NAMALWA (cell line): ENCODE measurements at places on chromosomes 2 and 18.
A peak's percentile ranks its signal among the peaks of the same experiment; 100 is the strongest.

DNA sequence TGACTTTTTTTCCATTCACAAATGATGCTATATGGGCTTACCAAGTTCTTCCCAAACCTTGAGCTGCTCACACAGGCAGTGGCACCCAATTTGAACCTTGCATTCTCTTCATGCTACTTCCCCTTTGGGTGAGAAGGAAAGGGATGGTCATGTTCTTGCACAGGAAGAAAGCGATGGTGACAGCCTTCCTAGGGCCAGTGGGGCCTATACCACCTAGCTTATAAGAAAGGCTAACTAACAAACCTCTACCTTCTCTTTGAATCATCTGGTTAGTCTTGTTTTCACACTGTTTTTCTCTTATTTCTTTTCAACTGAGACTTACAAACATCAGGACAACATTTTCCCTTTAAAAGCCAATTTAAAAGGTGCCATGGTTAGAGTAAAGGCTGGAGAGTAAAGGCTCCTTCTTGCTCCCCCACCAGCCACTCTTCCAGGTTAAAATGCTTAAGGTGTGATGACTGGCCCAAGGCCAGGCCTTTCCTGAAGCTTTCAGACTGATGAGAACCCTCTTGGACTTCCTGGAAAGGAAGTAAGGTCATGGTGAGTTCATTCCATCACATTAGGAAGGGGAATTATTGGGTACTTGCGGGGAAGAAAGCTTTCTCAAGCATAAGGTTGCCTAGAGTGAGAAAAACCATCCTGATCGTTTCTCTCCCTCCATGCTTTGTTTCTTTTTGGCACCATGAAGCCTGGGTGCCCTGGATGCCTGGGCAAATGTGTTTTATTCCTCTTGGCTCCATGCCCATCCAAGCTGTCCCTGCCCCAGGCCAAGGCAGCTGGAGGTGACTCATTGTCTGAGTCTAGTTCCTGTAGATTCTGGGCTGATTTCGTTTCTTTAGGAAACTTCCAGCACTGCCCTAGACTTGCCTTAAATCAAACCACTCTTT lies 41.4 kb upstream of the ITGB6 start:
- DNase-seq: no peak

DNA sequence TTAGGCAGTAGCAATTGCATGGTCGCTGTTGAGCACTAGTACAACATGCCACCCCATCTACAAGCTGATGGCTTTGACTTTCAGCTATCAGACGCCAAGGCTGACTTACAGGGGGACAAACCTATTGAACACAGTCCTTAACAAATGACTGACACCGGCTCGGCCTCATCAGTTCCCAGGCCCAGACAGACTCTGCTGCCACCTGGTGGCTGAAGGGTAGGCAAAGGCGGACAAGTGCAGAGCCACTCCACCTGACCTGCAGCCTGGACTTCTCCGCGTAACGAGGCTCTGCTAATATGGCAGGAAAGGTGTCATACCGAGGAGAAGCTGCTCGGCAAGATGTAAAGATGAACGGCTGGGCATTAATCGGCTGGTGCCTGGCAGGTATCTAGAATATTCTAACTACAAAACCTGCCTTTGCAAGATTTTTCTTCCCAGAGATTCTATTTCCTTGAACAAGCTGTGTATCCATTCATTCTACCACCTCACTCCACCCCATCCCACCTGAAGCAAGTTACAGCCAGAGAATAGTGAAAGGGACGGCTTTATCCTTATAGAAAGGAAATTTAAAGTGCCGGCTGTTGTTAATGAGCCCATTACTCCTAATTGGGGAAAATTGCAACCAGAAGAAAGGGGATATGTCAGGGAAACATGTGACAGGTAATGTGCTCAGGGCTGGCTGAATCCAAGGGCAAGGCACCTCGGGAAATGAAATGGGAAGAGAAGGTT lies 67.4 kb downstream of the STEAP3 start:
- DNase-seq: peak; percentile 77

DNA sequence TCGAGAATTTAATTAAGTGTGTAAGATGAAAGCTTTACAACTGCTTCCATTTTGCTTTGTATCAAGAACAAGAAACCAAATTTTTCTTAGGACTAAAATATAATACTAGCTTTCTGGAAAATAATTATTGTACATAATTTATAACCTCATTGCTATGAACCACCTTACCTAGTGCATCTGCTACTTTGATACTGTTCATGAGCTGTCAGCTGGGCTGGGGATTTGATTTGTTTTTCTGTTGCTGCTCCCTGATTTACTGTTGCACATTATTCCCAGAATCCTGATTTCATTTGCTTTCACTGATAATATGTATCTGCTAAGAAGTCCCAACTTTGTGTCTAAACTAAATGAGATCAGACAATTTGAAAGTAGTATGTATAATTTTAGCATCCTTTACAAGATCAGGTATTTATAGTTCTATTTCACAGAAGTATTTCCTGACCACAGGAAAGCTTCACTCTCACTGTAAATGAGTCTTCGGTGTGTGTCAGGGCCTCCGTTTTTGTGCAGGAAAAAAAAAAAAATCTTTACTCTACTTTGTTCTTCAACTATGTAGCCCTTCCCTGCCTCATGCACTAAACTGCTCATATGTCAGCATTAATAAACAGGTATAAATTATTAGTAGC lies 105.6 kb upstream of the CCDC150 start:
- no peak for DNase-seq

DNA sequence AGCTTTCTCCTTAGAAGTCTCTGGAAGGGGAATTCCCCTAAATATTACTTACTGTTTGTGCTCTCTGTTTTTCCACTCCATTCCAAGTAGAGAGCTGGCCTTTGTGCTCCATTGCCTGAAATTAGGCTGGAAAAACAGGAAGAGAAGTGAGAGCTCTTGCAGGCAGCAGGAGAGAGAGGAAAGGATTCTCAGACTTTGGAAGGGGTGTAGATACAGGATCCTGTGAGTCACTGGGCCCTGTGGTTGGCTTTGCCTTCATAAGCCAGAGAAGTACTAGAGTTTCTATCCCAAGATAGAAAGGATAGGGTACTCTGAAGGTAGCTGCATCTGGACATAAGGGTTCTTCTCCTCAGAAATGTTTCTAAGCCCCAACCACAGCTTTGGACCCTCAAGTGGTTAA lies 188.9 kb downstream of the CMPK2 start:
- DNase-seq: no peak

DNA sequence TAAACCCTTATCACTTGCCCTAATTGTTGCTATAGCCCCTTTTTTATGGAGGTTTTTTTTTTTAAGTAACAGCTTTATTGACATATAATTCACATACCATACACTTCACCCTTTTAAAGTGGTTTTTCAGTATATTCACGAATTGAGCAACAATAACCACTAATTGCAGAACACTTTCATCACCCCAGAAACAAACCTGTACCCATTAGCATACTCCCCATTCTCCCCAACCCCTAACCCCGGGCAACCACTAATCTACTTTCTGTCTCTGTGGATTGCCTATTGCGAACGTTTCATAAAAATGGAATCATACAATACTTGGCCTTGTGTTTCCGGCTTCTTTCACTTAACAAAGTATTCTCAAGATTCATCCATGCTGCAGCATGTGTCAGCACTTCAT lies 213.6 kb downstream of the ATAD2B start:
- DNase-seq: no peak

GRCh38 chr2:217826520-217826919 lies 176.3 kb downstream of the TNS1 start:
- no peak for DNase-seq

GRCh38 chr2:20052229-20052851 lies 912 bp upstream of the LAPTM4A start:
- DNase-seq: no peak

DNA sequence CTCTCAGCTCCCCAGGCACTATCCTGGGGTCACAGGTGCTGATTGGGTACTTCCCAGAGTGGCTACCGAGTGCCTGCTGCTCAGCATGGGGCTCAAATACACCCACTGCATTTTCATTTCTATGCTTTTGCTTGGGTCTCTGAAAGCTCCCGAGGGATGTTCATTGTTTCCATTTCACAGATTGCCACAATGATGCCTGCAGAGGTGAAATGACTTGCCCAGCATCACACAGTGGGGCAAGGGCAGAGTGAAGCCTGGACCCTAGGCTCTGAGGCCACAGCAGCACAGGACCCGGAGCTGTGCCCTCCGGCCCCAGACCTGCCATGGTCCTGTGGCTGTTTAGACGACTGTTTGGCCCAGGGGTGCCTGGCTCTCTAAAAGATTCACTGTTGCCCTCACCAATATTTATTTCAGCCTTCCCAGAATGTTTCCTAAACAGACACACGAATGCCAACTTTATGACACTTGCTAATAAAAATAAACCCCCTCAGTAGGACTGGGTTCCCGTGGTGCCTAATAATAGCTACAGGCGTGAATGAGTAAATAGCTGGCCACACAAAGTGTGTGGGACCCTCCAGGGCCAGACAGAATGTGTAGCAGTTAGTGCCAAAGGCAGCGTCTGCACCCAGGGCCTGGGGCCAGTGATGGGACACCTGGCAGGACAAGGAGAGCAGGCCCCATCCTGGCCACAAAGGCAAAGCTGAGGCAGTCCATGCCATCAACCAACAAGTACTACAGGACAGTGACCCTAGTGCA lies 11.5 kb upstream of the ST8SIA5 start:
- no peak for DNase-seq

GRCh38 chr18:13414521-13414920 lies 196.0 kb downstream of the LDLRAD4 start:
- no peak for DNase-seq

- no peak for DNase-seq
These were observed 174.4 kb downstream of the SEPTIN10 start for GRCh38 chr2:109439390-109439786.

DNA sequence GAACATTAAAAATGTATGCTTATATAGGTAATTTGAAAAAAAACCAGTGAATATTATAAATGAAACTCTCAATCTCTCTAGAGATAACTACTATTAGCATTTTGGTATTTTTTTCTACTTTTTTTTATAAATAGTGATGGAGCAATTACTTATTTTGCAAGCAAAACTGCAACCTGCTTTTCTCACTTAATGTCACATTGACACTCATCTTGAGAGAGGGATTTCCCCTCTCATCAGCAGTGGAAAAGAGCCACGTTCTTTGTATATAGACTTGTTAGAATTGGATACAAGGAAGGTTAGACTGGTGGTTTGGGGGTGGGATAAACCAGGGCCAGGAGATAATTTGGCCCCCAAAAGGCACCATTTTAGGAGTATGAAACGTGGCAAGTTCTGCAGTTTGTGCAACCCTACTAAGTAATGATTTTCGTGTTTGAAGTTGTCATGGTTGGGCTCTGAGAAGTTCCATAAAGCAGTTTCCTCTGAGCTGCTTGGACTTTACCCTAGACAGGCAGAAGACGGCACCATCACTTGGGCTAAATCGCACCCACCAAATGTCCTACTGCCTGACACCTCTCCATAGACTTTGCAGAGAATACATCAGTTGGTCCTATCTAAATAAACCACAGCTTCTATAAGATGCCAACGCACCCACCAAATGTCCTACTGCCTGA lies 194.0 kb downstream of the ACTR3 start:
- DNase-seq: no peak

DNA sequence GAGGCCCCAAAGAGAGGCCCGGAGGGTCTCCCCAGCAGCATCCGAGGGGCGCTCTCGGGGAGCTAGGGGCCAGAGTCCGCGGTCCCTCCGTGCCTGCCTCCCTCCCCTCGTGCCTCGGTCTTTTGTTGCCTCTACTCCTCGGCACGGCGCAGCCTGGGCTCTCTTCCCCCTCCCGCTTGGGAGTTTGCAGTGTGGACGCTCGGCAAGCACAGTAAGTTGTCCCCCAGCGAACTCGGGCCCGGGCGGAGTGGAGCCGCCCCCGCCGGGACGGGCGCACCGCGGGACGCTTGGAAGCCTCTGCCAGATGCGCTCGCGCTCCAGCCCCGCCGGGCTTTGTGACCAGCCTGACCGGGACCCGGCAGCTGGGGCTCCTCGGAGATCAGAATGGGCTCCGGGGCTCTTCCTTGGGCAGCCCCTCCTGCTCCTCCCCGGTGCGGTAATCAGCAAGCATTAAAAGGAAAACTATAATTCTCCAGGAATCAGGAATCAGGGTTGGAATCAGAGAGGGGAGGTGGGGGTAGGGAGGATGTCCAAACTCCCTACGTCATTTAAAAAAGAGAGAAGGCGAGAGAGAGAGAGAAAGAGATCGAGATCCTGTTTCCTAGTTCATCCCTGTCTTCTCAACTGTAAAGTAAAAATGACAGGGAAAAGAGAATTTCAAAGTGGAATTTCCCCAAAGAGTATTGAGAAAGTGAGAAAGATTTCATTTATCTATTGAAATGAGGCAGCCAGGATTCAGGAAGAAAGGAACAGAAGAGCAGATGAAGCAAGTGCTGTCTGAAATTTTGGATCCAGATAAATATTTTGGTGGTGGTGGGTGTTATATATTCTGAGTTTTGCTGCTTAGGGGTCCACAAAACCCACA lies 786 bp upstream of the TMEM200C start:
- no peak for DNase-seq

- peak; percentile 5 for DNase-seq
These were observed 81.1 kb downstream of the TRIB2 start for GRCh38 chr2:12797815-12798214.

GRCh38 chr2:23452853-23453420 lies 68.0 kb downstream of the KLHL29 start:
- DNase-seq: no peak

DNA sequence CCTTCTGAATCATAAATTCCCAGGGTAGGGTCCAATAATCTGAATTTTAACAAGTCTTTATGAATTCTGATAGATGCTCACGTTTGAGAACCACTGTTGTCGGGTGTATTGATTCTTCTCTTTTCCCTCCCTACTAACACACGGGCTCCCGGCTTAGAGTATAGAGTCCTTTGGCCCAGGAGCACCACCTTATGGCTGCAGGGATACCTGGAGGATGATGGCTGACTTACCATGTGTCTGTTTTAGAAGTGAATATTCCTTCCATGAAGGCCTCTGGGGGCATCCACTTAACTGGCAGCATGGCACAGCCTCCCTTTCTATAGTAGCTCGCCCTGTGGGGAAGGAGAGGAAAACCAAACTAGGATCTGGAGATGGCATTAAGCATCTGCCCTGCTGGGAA lies 91.7 kb downstream of the CLIP4 start:
- DNase-seq: no peak

GRCh38 chr18:23650968-23651927 lies 11.5 kb downstream of the ANKRD29 start:
- DNase-seq: no peak

DNA sequence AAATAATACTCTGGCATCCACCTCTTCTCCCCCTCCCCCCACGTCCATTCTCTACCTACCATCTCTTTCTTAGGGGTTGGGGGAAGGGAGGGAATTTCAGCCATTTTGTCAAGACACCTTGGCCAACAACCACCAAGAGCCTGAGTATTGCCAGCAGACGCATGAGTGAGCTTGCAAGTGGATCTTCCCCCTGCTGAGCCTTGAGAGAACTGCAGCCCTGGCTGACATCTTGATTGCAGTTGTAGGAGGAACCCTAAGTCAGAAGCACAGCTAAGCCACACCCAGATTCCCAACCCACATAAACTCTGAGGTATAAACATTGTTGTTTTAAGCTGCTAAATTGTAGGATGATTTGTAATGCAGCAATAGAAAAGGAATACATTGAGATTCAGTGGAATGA lies 165.6 kb downstream of the TMEFF2 start:
- DNase-seq: peak; percentile 65

- no peak for DNase-seq
These were observed 65.0 kb downstream of the MYCN start for GRCh38 chr2:16005389-16005788.
